ENCODE measurements at places on chromosomes 4 and X.
A peak's percentile ranks its signal among the peaks of the same experiment; 100 is the strongest.

DNA sequence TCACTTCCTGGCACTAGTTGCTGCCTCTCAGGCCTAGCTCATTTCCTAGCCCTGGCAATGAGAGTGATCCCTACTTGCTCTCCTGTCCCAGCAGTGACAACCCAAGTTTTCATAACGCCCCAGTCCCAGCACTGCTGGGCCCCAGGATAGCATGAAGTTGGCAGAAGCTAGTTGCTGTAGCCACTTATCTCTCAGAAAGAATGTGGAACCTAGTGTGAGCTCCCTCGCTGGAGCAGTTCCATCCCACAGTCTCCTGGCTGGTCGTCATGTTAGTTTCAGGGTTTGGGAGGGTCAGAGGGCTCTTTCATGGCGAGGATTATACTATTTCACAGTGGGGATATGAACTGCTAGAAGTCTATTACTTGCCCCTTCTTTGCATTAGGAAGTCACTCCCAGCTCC, 5.1 kb downstream of the PF4 start:
- no peak for DNase-seq

GRCh38 chrX:3307881-3308280, 38.6 kb downstream of the MXRA5 start:
- no peak for DNase-seq

DNA sequence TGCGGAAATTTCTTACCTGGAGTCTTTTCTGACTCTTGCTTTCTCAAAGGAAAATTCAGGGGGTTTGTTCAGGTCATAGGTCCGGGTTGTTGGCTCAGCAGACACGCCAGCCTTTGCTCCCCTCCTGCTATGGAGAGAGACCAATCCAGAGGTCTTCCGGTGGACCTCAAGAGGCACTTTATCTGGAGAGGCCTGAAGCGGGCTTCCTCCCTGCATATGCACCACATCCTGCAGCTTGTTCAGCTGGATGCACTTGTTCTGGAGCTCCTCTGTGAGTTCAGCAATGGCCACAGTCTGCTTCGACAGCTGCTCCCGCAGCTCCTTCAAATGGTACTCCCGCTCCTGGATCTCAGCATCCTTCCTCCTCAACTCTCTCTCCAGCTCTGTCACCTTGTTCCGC, 10.5 kb downstream of the PRKG2 start:
- DNase-seq = no peak

DNA sequence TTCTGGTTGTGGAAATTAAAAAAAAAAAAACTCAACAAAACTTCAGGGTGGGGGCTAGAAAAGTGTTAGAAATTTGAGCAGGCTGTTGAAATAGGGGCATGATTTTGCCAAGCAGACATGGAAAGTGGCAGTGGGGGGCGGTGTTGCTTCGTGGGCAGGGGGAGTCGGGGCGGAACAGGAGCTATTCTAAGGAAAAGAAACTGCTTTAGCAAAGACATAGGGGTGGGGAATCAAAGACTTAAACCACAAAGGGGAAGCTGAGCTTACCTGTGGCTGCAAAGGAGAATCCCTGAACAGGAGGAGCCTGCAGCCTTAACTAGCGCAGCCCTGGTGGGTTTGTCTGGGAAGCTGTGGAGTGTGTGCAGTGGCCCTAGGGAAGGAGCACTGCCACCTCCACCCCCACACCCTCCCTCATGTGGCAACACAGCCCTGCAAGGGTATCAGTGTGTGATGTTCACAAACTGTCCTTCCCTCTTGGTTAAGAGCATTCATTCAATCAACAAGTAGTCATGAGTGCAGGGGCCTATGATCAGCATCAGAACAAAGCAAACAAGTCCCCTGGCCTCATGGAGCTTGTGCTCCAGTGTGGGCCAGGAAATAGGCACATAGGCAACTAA, 20.5 kb downstream of the SEL1L3 start:
- no peak for DNase-seq

DNA sequence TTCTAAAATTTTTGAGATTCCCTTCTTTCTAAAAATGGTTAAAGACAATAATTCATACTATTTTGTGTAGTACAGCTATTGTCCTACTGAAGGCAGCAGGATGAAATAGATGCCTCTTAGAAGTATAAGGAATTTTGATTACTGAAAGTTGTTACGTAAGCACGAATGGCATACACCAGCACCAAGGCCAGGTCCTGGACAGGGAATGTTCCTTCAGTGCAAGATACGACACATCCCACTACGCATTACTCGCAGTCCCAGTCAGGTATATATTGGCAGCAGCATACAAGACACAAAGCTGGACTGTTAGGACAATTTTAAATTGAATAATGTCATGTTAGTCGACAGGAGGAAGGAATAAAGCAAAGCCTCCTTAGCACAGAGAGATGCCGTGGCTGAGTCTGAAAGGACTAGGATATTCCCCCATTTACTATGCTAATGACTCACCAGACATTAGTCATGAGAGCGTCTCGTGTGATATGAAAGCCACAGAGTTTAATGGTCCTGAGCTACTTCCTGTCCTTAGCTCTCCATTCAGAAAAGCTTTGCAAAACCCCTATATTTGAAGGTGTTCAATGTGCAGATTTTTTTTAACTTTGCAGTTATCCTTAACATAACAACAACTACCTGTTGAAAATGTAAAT, 504.3 kb downstream of the FAM133A start:
- DNase-seq = peak; percentile 0

DNA sequence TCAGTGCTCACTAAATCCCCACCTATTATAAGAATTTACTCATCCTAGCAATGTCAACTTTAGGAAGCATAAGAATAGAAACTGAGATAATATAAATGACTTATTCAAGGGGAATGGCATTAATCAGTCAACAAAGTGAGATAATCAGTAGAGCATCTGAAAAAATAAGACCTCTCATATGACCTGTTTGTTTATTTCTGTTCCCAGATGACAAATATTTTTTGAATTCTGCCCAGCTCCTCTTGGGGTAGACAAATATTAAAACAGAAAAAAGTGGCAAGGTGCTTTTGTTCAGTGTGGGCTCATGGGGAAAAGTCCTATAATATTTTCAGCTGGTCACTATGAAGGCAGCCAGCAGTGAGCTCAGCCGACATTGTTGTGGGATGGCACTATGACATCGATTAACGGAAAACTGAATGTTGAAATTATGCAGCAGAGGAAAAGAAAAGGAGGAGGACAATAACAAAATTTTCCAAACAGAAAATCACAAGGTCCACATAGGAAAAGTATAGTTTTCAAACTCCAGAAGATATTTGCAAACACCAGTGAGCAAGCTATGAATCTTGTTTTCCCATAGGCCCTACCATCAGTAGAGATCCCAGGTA, 109.6 kb downstream of the ANXA3 start:
- DNase-seq = no peak

- peak; percentile 61 for DNase-seq
These were observed 8.7 kb downstream of the RIPPLY1 start for GRCh38 chrX:106894392-106894909.

Measured in HFFc6 (cell line).